ENCODE measurements at places on chromosomes 6 and 20.

GRCh38 chr20:59584278-59584925 is 19.9 kb upstream of the PHACTR3 start:
- no peak for DNase-seq

GRCh38 chr6:21331235-21331634 is 262.3 kb upstream of the SOX4 start:
- DNase-seq, result no peak

DNA sequence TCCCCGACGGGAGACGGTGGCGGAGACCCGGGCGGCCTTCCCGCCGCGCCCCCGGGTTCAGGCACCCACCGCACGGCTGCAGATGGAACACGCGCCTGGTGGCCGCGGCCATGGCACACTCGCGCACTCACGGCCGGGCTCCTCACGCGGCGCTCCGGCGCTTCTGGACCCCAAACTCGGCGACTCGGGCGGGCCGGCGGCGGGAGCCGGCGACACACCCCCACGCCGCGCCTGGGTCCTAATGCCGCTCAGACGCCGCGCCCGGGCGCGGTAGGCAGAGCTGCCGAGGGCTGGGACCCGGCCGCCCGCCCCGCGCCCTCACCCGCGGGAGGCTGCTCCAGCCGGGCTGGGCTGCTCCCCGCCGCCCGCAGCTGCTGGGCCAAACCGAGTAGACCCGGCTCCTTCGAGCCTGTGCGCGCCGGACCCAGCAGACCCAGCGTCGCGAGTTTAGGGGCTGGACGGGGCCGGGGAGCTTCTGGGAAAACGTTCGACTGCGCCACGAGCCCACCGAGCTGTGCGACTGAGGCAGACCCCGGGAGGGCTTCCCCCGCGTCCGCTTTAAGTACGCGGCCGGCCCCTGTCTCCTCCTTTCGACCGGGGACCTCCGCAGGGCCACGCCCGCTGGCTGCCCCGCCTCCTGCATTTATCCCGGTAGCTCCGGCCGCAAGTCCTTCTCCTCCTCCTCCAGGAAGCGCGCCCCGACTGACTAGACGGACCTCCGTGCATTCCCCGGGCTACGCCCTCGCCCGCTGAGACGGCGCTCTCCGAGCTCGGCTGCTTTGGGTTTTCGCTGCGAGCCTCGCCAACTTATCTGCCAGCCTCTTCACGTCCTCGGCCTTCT is at the start of gene SLC4A11:
TSS of gene SLC4A11 (minus strand) at position 165 of the 841 bp plus-strand sequence. CDS start at position 112, 53 bp downstream.
- no peak for DNase-seq

- no peak for DNase-seq
Measured at GRCh38 chr20:52953020-52953419, 19.1 kb upstream of the TSHZ2 start.

Data from caudate nucleus (tissue), 63 donors.